Central memory CD4-positive, alpha-beta T cell (primary cell): ENCODE measurements at places on chromosomes 6 and 20.

DNA sequence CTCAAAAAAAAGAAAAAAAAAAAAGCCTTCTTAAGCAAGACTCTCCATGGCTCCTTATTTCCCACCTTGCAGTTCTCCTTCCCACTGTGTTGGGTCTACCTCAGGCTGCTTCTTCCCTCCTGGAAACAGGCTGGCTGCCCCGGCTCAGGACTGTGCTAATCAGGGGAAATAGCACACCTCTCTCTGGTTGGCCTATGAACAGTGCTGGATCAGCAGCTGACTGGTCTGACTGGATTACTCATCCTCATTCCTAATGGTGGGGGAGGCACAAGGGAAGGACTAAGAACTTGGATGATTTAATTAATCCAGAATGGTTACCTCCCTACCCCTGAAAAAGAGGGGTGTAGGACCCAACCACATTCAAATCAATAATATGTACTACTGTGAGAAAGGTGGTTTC, 3.9 kb upstream of the SRSF3 start:
- DNase-seq = no peak

GRCh38 chr6:112010328-112010727, 43.6 kb upstream of the CCN6 start:
- DNase-seq = no peak

- no peak for DNase-seq
Measured at GRCh38 chr6:63928613-63929012, 293.0 kb downstream of the PHF3 start.

GRCh38 chr6:32932132-32932868, 8.5 kb downstream of the HLA-DMB start:
- no peak for DNase-seq

DNA sequence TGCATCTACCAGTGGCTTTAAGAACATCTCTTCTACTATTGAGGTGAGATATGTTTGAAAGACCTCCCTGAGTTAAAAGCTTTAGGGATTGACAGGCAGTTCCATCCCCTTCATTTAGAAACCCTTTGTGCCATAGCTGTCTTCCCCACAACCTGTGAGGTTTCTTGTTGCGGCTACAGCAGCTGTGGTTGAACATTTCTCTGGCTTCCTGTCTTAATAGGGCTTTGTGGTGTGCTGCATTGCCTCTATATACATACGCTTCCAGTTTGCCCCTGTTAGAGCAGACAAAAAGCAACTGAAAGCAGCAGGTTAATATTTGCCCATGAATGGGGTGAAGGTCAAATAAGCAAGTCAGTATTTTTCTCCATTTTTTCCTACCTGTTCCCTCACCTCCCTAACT, 210.2 kb downstream of the TMEM200A start:
- DNase-seq = peak; percentile 74

- no peak for DNase-seq
Measured at GRCh38 chr6:101760843-101761621, 367.5 kb downstream of the GRIK2 start.

DNA sequence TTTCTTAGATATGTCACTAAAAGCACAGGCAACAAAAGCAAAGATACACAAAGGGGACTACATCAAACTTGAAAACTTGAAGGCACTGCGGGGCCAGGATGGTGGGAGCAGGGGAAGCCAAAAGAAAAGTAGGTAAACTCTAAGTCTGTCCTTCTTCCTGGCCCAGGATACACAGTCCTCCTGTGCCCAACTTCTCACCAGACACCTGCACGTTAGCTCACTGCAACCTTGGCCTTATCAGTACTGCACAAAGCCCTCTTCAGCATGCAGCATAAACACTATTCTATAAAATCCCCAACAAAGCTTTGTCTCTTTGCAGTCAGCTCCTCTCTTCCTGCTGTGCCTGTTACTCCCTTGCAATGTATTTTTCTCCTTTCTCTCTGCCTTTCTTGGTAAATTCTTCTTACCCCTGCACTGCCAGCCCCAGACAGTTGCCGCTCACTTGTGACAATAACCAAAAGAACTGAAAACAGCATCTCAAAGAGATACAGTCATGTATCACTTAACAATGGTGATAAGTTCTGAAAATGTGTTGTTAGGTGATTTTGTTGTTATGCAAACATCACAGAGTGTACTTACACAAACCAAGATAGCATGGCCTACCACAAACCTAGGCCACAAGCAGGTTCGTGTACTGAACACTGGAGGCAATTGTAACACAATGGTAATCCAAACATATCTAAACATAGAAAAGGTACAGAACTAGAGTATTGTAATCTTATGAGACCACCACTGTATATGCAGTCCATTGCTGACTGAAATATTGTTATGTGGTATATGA, 51.2 kb downstream of the NINL start:
- DNase-seq = no peak

- no peak for DNase-seq
Measured at GRCh38 chr6:61751986-61752385, 534.0 kb downstream of the KHDRBS2 start.

GRCh38 chr6:7261852-7262461, 51.0 kb downstream of the SSR1 start:
- no peak for DNase-seq

DNA sequence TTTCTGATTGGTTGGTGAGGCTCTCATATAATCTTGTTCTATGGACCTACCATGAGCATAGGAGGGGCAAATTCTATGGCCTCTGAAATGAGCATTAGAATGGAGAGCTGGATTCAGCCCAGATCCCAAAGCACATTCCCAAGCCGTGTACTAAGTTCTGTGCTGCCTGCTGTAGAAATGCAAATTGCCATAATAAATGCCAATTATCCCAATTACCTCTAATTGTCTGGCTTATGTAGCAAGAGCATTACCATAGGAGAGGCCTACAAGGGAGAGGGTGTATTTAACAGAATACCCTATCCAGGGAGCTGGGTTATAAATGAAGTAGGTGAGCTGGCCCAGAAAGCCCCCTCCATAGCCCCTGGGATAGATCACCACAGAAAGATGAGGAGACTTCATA, 126.8 kb downstream of the LRFN2 start:
- no peak for DNase-seq

DNA sequence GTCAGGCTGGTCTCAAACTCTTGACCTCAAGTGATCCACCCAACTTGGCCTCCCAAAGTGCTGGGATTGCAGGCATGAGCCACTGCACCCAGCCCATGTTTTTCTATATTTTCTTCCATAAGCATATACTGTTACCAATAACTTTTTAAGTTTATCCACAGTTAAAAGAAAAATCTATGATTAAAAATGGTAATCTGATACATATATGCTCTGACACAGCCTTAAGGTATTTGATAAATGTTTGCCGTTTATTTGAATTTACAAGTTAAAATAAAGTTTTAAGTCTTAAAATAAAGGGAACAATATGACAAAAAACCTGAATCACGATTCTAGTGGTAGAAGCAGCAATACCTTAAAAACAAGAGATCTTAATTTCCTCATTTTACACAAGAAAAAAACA, 5.2 kb downstream of the STK38 start:
- DNase-seq = no peak

- no peak for DNase-seq
Measured at GRCh38 chr6:34389034-34389433, 3.4 kb downstream of the NUDT3 start.

DNA sequence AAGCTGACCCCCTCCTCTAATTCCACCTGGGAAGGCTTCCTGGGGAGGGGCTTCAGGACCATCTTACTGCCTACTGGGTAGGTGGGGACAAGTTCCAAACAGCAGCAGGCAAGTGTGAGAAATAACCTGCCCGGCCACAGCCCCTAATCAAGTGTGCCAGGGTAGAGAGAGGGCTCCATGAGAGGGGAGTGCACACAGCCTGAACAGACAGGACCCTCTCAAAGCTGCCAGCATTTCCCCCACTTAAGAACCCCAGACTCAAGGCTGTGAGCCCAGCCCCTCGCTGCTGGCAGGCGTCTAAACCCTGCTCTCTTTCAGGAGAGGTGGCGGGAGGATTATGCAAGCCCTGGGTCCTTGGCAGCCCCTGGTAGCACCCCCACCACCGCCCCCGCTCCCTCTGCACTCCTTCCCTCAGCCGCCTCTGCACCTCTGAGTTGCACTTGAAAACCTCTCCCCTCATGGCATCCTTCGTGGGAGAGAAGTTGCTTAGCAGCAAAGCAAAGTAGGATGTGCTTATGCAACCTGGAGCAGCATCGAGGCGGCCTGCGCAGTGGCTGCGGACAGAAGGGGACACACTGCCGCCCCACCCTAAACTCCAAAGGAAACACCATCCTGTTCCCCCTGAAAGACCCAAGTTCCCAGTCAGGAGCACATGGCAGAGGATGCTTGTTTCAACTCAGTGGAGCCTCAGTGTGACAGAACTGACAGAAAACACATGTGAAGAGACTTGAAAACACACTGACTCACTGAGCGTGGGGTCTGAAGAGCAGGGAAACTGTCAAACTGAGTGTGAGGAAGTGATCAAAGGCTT, 10.5 kb downstream of the DDRGK1 start:
- DNase-seq = no peak

- no peak for DNase-seq
Measured at GRCh38 chr6:127341471-127342202, 1.8 kb downstream of the ECHDC1 start.

DNA sequence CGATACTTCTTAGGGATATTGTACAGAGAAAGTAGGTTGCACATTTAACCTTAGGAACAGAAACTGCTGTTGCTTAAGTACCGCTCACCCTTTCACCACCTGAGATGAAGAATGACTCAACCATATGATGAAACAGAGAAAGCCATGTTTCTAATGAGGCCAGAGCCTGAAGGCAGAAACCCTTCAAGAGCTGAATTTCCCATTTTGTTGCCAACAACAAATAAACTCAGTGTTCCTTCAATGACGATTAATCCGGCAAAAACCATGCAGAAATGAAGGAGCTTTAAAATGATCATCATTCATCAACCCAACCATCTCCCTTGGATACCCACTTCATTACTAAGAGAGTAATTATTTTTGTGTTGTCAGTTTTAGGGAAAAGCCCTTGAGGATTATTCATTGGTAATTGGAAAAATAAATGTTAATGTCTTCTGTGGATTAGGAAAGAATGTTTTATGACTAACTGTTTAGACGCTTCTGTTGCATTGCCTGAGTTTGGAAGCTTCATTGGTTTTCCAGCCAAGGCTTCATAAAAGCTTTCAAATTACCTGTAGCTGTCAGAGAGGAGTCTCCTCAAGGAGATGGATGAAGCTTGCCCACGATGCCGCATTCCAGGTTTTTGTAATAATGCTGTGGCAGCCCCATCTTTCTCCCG, 112.1 kb upstream of the IYD start:
- no peak for DNase-seq

GRCh38 chr6:154247119-154247861, 109.3 kb downstream of the IPCEF1 start:
- DNase-seq = peak; percentile 44

DNA sequence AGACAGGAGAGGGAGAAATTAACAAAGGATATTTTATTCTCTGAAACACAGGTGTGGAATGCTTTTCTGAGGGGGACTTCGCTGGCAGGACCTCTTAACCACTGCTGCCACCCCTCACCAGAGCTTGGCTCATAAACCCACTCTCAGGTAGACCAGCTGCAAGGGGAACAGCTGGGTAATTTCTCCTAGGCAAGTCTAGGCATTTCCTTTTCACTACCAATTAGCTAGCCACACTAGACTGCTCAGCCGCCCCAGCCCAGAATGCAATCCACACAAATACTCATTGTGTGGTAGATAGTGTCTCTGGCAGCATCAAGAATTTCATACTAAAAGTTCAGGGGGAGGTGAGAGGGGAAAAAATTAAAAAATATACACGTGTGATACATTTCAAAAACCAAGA, 267.6 kb upstream of the ID4 start:
- DNase-seq = no peak

GRCh38 chr6:130826442-130827246, 562 bp upstream of the SMLR1 start:
- DNase-seq = no peak

DNA sequence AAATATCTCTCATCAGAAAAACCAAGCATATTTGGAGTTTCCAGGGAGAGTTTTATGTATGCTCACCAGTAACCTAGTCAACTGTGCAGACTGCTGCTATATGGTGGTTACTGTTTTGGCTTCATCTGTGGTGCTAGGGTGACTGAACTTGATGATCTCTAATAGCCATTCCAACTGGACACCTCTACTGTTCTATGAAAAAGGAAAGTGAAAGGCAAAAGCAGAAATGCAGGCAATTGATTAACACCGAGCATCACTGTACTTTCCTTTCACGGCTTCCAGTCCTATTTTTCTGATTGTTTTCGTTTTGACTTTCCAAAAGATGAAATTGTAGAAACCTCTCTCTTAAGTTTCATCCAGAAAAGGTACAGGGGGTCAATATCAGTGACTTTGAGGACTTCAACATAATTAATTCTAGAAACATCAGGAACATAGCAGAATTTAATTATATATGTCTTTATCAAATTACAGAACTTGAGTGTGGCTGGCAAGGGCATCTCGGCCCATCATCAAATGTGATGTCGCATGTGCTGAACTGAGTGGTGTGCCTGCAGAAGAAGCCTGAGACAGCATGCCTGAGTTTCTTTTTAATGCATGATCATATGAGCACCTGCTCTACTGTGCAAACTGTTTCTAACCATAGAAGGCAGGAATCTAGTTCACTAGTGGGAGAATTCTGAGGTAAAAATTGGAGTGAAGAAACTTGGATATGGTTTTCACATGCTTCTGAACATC, 464.3 kb upstream of the FLRT3 start:
- DNase-seq = no peak

DNA sequence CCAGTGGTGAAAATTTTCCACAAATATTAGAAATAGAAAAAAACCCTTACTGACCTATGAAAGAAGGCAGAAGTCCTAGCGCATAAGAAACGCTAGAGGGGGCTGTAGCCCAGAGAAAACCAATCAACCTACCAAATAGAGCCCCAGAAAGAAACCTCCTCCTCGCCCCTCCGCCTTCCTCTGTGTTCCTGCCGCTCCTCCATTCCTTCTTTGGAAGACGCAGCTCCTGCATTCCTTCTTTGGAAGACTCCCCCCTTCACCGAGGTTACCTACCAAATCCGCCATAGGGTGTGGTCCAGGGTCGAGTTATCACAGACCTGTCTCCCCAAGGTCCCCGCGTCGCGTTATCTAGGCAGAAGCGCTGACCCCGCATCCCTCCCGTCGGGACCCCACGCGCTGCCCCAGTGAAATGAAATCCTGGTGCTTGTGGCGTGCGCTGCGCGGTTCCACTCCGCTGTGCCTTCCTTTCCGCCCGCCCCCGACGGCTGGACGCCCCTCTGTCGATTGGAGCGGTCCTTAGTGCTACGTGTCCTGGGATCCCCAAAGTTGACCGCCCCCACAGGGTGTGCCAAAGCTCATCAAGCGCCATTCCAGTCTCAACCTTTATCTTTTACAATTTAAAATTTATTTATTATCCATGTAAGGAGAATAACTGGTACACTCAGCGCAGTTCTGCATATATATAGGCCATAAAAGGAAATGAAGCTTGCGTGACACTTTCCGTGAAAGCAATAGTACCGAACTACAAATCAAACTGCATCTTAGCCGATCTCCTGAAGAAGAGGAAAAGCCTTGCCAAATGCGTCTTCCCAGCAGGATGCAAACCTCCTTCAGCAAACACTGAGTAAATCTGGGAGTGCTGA, 13.0 kb downstream of the RPP21 start:
- DNase-seq = peak; percentile 50

GRCh38 chr6:17233531-17233930, 47.6 kb upstream of the RBM24 start:
- no peak for DNase-seq

GRCh38 chr20:33560026-33560425, 70.1 kb downstream of the CBFA2T2 start:
- no peak for DNase-seq
